ENCODE measurements at places on chromosomes 16 and 17. TPM values are rescaled to one million over a fixed set of nuclear protein-coding genes. Genes with fewer than 3 reads are reported as not detected.

SLC46A1 gene
- total RNA-seq, result 4.4 TPM

ASIC2 gene
- under 0.01 TPM for total RNA-seq

CDH1 gene
- total RNA-seq, result 0.14 TPM

IL17C gene
- total RNA-seq, result not detected

BAIAP3 gene
- total RNA-seq, result 1.1 TPM

HS3ST3B1 gene
- total RNA-seq, result 0.66 TPM

SEPTIN12 gene
- not detected for total RNA-seq

CCDC200 gene
- total RNA-seq, result not detected

PLA2G10 gene
- not detected for total RNA-seq

KRT36 gene
- total RNA-seq, result not detected

SSTR5 gene
- total RNA-seq, result not detected

FOXJ1 gene
- 0.14 TPM for total RNA-seq

GRCh38 chr17:30314474-30314873, 19.4 kb downstream of the TMIGD1 start:
- no peak for DNase-seq

DNA sequence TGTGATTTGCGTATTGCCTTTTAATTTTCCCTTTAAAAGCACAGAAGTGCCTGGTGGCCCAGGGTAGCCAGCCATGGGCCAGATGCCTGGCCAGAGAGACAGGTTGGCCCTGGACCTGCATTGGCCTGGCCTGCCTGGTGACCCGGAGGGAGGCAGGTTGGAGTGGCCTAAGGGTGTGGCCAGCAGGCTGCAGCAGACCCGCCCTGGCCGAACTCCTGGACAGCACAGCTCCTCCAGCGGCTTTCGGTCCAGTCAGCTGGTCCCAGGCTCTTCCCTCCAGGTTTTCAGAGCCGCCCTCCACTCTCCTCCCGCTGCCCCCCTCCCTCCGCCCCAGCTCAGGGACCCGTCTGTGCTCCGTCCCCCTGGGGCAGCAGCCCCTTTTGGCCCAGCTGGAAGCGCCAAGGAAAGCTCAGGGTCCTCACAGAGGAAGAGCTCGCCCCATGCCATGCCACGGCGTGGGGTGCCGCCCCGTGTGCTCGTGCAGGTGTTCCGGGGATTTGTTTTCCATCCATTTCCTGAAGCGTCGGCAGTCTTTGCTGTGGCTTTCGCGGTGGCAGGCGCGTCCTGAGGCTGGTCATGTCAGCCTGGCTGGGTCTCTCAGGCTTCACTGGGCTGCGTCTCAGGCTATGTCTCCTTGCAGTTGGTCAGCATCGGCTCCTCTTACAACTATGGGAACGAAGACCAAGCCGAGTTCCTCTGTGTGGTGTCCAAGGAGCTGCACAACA, 18.1 kb downstream of the PRSS27 start:
- DNase-seq, result no peak

DNA sequence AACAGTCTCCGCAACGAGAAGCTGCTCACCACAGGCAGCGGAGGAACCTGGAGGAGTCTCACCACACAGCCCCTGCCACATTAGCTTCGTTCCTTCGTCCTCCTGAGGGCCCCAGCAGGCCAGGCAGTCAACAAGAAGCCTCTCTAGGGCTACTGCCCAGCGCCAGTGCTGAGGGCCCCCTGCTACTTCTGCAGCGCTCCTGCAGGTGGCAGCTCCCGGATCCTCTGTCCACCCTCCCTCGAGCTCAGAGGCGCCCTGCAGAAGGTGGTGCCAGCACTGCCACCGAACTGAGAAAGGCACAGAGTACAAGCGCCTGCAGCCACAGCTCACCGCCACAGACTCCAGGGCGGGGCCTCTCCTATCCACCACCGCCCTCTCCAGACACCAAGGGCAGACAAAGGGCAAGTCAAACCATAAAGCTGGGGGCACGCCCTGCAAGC, 27.3 kb downstream of the KDM8 start:
- DNase-seq, result no peak

DNA sequence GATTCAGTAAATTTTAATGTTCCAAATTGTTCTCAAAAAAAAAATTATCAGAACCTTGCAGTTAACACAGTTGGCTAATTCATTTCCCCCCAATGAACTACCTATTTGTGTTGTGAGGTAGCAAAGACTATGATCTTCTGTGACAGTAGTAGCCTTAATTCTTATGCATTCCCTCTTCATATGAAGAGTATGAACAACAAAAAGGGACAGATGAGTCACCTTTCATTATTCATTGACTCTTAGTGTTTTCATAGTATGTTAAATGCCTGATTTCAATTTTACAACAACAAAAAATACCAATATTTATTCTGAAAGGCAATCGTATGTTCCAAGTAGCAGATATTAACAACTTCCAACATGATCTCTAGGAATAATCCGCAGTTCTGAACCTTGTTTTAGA, 3.6 kb upstream of the SLFN11 start:
- no peak for DNase-seq

- DNase-seq, result no peak
Observed at GRCh38 chr17:14746822-14747602, 446.1 kb downstream of the HS3ST3B1 start.

DNA sequence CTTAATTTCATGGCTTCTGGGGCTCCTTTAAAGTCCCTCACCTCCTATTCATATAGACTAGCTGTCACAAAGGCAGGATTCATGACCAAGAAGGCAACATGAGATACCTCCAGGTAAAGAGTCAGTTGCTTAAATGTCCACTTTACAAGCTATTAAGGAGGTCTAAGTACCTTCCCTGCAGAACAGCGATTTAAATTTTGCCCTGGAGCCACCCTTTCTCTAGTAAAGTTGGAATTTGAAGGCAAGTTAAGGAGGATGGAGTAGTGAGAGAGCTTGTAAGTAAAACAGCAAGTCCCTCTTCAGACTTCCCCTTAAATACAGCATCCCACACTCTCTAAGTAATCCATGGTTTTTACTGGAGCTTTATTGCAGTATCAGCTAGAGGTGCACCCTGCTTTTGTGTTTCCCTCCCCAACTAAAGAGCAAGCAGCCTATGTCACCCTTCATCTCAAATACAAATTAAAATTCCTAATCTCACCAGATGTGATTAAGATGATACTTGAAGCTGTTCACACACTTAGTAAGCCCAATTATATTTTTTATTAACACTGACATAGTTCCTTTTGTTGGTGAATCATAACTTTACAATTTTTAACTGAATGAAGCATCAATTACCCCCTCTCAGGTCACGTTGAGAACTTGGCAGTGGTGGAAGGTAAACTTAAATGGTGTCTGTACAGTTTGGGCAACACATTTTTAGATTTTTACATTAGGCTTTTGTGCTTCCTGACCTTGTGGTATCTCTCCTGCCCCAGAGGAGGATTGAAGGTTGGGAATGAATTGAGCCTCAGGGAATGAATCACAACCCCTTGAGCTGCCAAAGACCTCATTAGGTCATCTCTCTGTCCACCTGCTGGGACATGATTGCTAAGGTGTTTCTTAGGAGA, 108.9 kb downstream of the TANGO6 start:
- DNase-seq, result no peak

- peak; percentile 67 for DNase-seq
Observed at GRCh38 chr16:68233835-68234187, 2.1 kb downstream of the ESRP2 start.

GRCh38 chr16:30009990-30010843, 610 bp downstream of the DOC2A start:
- DNase-seq, result no peak

DNA sequence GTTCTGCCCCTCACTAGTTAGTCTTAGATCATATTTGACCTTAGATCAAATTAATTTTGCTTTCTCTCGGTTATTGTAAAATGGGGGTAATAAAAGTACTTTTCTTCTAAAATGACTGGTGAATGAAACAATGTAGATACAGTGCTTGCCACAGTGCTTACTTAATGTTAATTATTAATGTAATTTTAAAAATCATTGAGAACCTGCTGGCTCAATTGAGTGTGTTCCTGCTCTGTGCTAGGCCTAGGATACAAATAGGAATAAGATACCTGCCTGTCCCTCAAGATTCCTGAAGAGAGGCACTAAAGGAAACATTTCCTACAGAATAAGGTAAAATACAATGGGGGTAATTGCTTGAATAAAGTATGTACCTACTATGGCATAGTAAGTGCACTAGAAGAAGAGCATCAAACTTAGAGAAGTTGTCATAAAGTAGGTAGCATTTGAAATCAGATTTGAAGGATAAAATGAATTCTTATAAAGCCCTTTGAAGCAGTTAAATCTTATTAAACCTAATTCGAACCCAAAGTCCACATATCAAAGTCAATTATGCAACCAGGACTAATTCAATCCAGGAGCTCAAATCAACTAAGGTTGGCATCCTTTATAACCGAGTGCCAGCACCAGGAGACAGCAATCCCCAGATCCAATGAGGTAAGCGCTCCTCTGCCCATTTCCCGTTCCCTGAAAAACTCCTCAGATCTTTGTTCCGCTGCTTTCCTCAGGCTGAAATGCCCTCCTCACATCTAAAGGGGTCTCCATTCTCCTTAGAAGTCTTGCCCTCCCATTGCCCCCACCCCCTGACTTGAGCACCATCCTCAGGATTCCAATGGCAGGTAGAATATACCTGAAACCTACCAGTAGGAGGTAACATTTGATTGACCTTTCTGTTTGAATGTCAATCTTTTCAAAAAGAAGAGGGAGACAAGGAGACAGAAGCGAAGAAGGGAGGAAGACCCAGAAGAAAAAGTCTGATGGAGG, 2.4 kb upstream of the MED13 start:
- DNase-seq, result no peak

- DNase-seq, result no peak
Observed at GRCh38 chr17:33832262-33832661, 422.8 kb upstream of the CCL2 start.

GRCh38 chr16:65070831-65071432, 50.9 kb downstream of the CDH11 start:
- peak; percentile 80 for DNase-seq

DNA sequence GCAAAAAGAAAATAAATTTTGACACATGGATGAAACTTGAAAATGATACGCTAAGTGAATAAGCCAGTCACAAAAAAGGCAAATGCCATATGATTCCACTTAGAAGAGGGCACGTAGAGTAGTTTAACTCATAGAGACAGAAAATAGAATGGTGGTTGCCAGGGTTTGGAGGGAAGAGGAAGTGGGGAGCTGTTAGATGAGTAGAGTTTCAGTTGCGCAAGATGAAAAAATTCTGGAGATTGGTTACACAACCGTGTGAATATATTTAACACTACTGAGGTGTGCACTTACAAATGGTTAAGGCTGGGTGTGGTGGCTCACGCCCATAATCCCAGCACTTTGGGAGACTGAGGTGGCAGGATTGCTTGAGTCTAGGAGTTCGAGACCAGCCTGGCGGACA, 93.4 kb upstream of the TMEM132E start:
- DNase-seq, result no peak

- peak; percentile 4 for DNase-seq
Observed at GRCh38 chr16:86798247-86799041, 220.1 kb downstream of the FOXL1 start.

- DNase-seq, result no peak
Observed at GRCh38 chr17:28865946-28866752, 11.3 kb downstream of the ERAL1 start.

DNA sequence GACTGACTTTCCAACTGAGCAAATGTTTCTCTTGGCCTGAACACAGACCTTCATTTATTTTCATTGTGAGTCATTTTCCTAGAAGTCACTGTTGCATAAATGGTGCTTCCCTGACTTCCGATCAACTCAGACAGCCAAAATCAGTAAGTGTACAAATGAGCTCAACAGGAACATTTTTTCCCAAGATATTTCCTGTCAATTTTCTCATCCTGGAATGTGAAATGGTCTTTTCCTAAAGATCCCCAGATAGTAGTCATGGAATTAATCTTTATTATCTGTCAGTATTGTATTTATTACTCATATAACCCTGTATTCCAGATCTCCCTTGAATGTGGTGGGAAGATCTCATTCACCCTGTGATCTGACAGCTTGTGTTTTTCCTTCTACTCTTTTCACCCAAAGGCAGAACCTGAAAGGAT, 360.3 kb upstream of the KIF2B start:
- DNase-seq, result no peak

GRCh38 chr16:66211651-66212050, 154.8 kb upstream of the CDH5 start:
- DNase-seq, result no peak

DNA sequence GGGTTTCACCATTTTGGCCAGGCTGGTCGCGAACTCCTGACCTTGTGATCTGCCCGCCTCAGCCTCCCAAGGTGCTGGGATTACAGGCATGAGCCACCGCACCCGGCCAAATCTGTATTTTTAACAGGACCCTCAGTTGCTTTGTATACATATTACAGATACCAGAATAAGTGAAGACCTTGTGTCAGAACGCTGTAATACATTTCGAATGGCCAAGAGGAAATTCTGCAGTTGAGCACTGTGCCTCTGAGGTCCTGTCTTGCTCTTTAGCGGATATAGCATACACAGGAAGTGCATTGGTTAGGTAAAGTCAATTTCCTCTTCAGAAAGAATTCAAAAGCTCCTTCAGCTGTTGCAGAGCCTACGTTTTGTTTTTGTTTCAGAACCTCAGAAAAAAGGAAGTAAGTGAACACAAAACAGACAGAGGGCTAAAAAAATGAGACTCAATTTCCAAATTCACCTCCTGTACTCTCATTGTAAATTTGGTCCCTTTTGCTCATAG, 15.7 kb downstream of the CRLF3 start:
- DNase-seq, result peak; percentile 14

DNA sequence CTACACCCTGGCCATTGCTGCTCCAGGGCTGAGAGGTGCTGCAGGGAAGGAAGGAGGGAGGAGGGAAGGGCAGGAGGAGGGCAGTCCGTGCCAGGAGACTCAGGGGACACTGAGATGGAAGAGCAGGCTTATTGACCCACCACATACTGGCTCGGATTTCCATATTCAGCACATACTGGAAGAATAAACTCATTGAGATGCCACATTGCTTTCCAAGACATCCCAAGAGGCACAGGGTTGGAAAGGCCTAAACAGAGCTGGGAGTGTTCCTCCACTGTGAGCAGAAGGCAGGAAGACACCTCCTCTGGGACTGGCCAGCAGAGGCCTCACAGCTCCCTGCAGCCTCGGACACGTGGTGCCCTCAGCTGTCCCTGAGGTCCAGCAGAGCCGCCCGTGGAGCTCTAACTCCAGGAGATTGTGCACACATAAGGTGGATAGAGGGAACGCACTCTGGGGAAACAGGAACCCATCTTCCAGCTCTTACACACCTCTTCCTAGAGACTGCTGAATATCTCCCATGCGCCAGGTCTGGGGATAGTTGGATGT, 17.4 kb downstream of the CCDC182 start:
- DNase-seq, result no peak

DNA sequence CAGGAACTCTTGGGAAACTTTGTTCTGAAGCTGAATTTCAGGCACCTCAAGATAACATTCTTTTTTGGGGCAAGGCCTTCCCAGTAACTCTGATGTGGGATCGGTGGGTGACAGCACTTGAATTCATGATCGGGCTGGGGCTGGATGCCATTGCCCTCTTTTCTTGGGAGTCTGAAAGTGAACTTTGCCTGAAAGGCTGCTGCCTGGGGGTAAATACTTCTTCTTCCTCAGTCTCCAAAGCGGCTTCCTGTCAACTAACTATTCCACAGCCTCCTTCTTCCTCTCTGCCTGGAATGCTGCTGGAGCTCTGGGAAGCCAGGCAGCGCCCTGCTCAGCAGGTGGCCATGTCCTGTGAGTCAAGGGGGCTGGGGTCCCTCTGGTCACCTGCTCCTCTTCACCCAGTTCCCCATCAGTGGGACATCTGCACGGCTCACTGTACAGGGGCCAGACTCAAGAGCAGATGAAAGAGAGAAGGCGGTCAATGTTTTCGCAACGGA, 79.5 kb downstream of the WIPI1 start:
- DNase-seq, result no peak

- DNase-seq, result no peak
Observed at GRCh38 chr16:23974223-23974622, 138.4 kb downstream of the PRKCB start.

GRCh38 chr17:74972973-74973328, 392 bp upstream of the HID1 start:
- DNase-seq, result no peak

GRCh38 chr17:76956846-76957540, 88.8 kb downstream of the MGAT5B start:
- DNase-seq, result no peak
